Activated CD4-positive, alpha-beta T cell treated with anti-CD3 and anti-CD28 coated beads, Interleukin-2, amount 10 ng/mL, durations not matched to agents 24 days and 14 days (primary cell): ENCODE measurements at places on chromosomes 16 and 17.

- H3K4me1 ChIP-seq: no peaks in the 10 kb centered on the region
- no peak for DNase-seq
- H3K27ac ChIP-seq: no peak overlapping the region
- no peaks in the 10 kb centered on the region for H3K27me3 ChIP-seq
These were observed 47.8 kb downstream of the RBFOX1 start for GRCh38 chr16:7380441-7380840.

DNA sequence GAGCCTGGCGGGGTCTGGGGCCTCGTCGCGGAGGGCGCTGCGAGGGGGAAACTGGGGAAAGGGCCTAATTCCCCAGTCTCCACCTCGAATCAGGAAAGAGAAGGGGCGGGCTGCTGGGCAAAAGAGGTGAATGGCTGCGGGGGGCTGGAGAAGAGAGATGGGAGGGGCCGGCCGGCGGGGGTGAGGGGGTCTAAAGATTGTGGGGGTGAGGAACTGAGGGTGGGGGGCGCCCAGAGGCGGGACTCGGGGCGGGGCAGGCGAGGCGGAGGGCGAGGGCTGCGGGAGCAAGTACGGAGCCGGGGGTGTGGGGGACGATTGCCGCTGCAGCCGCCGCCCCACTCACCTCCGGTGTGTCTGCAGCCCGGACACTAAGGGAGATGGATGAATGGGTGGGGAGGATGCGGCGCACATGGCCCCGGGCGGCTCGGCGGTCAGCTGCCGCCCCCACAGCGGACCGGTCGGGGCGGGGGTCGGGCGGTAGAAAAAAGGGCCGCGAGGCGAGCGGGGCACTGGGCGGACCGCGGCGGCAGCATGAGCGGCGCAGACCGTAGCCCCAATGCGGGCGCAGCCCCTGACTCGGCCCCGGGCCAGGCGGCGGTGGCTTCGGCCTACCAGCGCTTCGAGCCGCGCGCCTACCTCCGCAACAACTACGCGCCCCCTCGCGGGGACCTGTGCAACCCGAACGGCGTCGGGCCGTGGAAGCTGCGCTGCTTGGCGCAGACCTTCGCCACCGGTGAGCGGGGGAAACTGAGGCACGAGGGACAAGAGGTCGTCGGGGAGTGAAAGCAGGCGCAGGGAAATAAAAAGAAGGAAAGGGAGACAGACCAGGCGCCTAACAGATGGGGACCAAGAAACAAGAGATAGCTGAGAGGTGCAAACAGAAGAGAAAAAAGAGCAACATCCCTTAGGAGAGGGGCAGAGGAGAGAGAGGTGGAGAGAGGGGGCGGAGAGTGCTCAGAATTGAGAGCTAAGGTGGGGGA lies at the start of gene PNMT:
Gene PNMT (plus strand): TSS at position 509 of the 980 bp plus-strand sequence. CDS start 23 bp downstream, at position 532.
- DNase-seq: peak; percentile 91
- H3K4me1 ChIP-seq: peaks cover 8% of the 10 kb centered on the region
- no peak within 1 kb of the TSS for H3K27ac ChIP-seq
- H3K4me3 ChIP-seq: peak within 1 kb of the TSS; percentile 73
- H3K36me3 ChIP-seq: peaks cover under 1% of the 10 kb centered on the region
- H3K27me3 ChIP-seq: peaks cover 32% of the 10 kb centered on the region

DNA sequence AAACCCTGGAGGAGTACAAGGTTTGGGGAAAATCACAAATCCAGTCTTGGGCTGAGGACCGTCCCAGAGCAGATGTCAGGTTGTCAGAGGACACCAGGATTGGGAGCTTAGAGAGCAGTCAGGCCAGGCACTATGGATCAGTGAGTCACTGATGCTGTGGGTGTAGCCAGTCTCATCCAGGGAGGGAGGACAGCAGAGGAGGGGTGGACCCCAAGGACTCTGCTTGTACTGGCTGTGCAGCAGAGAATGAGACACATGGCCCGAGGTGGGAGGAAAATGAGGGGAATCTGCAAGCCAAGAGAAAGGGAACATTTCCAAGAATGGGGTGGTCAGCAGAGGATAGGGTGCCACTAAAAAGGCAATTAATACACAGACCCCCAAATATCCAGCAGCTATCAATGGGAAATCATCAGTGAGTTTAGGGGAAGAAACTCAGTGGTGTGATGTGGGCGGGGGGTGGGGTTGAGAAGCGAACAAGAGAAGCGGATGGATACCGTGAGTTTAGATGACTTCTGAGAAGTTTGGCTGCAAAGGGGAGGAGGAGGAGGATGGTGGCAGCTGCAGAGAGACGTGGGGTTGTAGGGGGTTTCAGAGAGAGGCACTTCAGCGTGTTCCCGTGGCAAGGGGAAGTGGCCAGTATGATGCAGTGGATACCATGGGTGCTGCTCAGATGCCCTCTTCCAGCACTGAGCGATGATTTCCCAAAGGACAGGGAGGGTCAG lies 43.9 kb downstream of the ARHGAP27 start:
- DNase-seq: no peak
- H3K27ac ChIP-seq: peak overlapping the region; percentile 54
- no peaks in the 10 kb centered on the region for H3K36me3 ChIP-seq
- H3K27me3 ChIP-seq: no peaks in the 10 kb centered on the region
- H3K4me3 ChIP-seq: no peak overlapping the region
- H3K4me1 ChIP-seq: peaks cover 25% of the 10 kb centered on the region

DNA sequence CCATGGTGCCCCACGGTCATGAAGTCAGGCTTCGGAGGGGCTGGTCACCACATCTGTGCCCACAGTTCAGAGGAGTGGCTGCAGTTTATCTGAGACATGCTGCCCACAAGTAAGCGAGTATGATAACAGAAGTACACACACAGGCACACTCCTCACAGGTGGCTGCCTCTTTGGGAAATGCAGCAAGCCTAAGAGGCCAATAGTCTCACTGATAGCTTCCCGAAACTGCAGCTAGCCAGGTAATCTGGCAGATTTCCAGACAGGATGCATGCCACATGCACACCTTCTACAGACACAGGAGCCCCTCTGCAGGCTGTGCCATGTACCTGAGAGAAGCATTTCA lies 12.6 kb upstream of the GFOD2 start:
- H3K36me3 ChIP-seq: peaks cover 20% of the 10 kb centered on the region
- H3K4me1 ChIP-seq: no peaks in the 10 kb centered on the region
- no peaks in the 10 kb centered on the region for H3K27me3 ChIP-seq
- H3K27ac ChIP-seq: no peak overlapping the region
- no peak overlapping the region for H3K4me3 ChIP-seq

GRCh38 chr17:43791589-43791988 lies 11.4 kb downstream of the CFAP97D1 start:
- no peaks in the 10 kb centered on the region for H3K36me3 ChIP-seq
- H3K27ac ChIP-seq: no peak overlapping the region
- H3K27me3 ChIP-seq: peaks cover 29% of the 10 kb centered on the region
- peaks cover 2% of the 10 kb centered on the region for H3K4me1 ChIP-seq

DNA sequence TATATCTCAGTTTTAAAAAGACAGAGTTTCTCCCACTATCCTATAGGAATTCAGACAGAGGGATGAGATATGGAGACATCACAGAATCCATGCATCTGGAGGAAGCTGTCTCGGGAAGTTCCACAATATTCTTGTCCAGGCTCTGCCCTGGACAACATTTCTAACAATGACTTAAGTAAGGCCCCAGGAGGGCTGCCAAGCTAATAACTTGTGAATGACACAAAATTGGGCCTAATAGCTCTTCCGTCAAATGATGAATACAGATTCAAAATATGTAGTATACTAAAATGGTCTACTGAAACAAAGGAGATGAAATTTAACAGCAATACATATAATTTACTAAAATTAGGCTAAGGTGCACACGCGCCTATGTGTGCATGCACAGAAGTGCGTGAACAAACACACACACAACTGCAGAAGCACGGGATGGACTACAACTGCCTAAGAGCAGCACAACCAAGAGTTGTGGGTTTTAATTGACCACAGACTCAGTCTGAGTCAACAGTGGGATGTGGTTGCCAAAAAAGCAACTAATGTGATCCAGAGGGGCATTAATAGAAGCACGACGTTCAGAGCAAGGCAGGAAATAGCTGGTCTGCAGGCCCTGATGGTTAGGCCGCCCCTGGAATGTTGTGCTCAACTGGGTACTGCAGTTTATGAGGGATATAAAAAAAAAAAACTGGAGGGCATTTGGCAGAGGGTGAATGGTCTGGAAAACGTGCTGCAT lies 26.3 kb upstream of the HS3ST2 start:
- peaks cover 5% of the 10 kb centered on the region for H3K4me1 ChIP-seq
- H3K27me3 ChIP-seq: peaks cover 9% of the 10 kb centered on the region
- H3K4me3 ChIP-seq: no peak overlapping the region
- DNase-seq: no peak

- H3K4me1 ChIP-seq: peaks cover 33% of the 10 kb centered on the region
- peak overlapping the region; percentile 23 for H3K4me3 ChIP-seq
- peak overlapping the region; percentile 87 for H3K27ac ChIP-seq
- H3K27me3 ChIP-seq: no peaks in the 10 kb centered on the region
- DNase-seq: no peak
These were observed 11.8 kb downstream of the SLC16A3 start for GRCh38 chr17:82240506-82241182.

DNA sequence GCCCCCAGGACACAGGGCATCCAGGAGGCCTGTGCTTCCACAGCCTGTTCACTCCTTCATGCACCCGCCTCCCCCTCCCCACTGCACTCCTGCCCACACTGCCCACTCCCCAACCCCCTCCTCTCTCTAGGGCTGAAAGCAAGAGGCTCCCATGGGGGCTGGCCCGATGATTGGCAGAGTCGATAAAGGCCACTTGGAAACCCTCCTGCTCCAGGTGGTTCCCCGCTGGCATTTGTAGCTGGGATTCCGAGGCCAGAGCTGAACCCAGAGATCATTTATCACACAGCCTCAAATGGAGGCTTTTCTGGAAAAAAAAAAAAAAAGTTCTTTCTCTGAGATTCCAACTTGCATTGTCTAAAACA lies 74.1 kb downstream of the SREBF1 start:
- peaks cover 14% of the 10 kb centered on the region for H3K4me1 ChIP-seq
- peaks cover 1% of the 10 kb centered on the region for H3K36me3 ChIP-seq
- no peaks in the 10 kb centered on the region for H3K27me3 ChIP-seq
- no peak for DNase-seq
- H3K4me3 ChIP-seq: no peak overlapping the region

DNA sequence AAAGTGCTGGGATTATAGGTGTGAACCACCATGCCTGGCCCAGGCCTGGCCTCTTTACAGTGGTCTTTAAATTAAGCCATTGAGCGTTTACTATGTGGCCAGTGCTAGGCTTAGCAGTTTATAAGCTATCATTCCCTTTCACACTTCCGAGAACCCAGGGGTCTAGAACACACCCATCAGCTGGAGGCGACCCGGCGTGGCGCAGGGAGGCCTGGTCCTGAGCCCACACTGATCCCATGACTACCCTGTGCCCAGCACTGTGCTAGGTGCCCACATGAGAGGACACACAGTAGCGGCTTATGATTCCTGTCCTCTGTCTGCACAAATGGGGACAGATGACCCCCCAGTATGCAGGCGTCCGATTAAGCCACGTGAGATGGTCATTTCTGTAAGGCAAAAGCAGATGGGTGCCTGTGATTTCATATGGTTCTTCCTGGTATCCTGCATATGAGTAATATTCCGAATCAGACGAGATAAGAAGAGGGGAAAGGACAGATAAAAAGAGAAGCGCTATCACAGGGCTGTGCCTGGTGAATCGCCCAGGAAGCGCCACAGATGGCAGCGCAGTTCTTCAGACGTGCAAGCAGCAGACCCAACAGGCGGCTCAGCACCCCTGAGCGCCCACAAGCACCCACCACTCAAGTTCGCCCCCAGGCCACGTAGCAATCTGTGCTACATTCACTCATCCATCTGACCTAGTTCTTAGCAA lies 5.3 kb downstream of the OSGIN1 start:
- peaks cover 8% of the 10 kb centered on the region for H3K4me1 ChIP-seq
- no peaks in the 10 kb centered on the region for H3K36me3 ChIP-seq

DNA sequence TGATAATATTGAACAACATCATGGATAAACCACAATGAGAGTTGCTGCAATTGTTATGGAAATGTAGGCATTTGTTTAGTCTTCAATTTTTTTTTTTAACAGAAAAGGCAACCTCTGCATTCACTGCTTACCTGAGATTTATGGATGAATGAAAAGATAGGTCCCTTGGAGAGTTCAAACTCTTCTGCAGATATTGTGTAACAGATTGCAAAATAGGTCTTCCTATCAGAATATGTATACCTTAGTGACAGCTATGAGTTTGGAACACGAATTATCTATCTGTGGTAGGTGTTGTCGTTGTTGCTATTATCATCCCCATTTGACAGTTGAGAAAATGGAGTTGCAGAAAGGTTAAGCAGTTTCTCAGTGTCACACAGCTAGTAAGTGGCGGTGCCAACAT lies 1.2 kb upstream of the KCNJ16 start:
- H3K4me1 ChIP-seq: no peaks in the 10 kb centered on the region
- no peaks in the 10 kb centered on the region for H3K36me3 ChIP-seq
- peaks cover 7% of the 10 kb centered on the region for H3K27me3 ChIP-seq
- no peak for DNase-seq
- H3K4me3 ChIP-seq: no peak overlapping the region

GRCh38 chr17:43839670-43840108 lies 6.7 kb upstream of the MPP3 start:
- no peak overlapping the region for H3K27ac ChIP-seq
- DNase-seq: no peak
- peaks cover 27% of the 10 kb centered on the region for H3K27me3 ChIP-seq
- H3K4me3 ChIP-seq: no peak overlapping the region
- no peaks in the 10 kb centered on the region for H3K4me1 ChIP-seq

DNA sequence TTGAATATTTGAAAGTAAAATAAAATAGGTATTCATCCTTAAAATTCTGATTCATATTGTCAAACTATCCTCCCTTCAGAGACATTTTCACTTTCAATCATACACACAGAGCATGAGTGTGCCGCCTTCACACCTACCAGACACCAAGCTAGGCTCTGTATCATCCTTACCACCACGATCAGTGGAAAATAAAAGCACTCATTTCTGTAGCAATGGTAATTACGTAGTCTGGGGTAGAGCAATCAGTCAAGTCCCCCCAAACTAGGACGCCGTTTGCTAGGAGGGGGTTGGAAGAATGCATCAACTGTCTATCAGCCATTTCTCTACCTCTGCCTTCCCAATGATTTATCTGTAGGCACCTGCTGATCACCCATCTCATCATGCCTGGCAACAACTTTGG lies 84.6 kb upstream of the GRIN2A start:
- no peaks in the 10 kb centered on the region for H3K27me3 ChIP-seq
- DNase-seq: peak; percentile 58
- H3K4me1 ChIP-seq: peaks cover 3% of the 10 kb centered on the region
- no peaks in the 10 kb centered on the region for H3K36me3 ChIP-seq
- H3K4me3 ChIP-seq: no peak overlapping the region

DNA sequence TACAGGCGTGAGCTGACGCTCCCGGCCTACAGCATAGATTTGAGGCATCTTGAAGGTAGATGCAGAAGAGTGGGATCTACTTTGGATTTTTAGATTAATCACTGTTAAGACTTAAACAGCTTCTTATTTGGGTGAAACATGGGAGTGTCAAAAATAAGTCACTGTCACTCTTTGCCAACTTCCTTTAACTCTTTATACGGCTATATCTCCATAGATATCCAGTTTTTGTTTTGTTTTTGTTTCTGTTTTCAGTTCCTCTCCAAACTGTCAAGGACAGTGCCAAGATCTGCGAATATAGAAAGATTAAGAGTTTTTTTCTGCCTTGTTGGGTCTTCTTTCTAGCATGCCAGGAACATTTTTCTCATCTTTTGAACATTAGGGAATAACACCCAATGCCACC lies 706.1 kb downstream of the WWOX start:
- no peaks in the 10 kb centered on the region for H3K36me3 ChIP-seq
- peaks cover 5% of the 10 kb centered on the region for H3K4me1 ChIP-seq
- H3K27me3 ChIP-seq: no peaks in the 10 kb centered on the region

- H3K4me3 ChIP-seq: no peak overlapping the region
- no peaks in the 10 kb centered on the region for H3K4me1 ChIP-seq
- H3K27me3 ChIP-seq: peaks cover 20% of the 10 kb centered on the region
- no peak for DNase-seq
These were observed 22.3 kb downstream of the RHBDL3 start for GRCh38 chr17:32287804-32288511.

- H3K4me3 ChIP-seq: no peak overlapping the region
- H3K27me3 ChIP-seq: no peaks in the 10 kb centered on the region
- DNase-seq: no peak
- peaks cover 18% of the 10 kb centered on the region for H3K4me1 ChIP-seq
- H3K27ac ChIP-seq: no peak overlapping the region
These were observed 10.0 kb downstream of the CES3 start for GRCh38 chr16:66970775-66971720.
